ENCODE measurements at places on chromosomes 3 and 15.
A peak's percentile ranks its signal among the peaks of the same experiment; 100 is the strongest.

- no peak for DNase-seq
Observed at GRCh38 chr15:32884146-32884545, 166.3 kb downstream of the GREM1 start.

- DNase-seq: no peak
Observed at GRCh38 chr3:97942801-97943546, 29.3 kb downstream of the RIOX2 start.

DNA sequence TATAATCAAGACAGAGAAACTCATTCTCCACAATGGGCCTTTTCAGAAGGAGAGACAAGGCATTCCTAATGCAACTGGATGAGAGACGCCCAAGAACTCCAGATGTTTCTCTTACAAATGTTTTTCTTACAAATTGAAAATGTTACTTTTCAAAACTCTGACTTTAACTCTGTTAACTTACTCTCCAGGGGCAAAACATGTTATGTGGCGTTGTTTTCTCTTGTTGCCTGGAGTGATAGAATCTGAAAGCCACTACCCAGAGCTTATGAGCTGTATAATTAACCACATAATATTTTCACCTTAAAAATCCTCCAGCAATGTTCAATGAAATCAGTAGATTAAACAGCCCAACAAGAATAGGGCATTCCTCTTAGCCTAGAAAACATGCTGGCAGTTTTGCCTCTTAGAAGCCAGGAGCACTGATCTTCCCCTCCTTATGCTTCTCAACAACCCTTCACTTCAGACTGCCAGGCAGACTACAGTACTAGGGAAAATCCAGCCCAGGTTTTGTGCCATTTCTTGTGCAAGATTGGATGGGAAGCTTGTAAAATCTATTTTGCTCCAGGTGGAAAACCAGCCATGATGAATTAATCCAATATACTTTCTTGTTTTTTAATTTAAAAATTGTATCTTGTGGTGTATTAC, 186.7 kb upstream of the GADL1 start:
- no peak for DNase-seq

DNA sequence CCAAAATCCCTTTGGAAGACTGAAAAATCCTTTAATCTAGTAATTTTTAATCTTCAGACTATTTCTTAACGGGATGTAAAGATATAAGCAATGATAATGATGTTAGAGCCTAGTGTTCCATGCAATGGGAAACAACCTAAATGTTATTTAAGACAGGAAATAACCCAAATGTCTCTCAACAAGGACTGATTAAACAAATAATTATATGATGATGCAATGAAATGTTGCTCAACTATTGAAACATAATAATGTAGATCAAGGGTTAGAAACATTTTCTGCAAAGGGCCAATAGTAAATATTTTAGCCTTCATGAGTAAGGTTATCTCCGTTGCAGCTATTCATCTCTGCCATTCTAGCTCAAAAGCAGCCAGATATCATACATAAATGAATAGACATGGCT, 275.4 kb downstream of the NEK10 start:
- no peak for DNase-seq

DNA sequence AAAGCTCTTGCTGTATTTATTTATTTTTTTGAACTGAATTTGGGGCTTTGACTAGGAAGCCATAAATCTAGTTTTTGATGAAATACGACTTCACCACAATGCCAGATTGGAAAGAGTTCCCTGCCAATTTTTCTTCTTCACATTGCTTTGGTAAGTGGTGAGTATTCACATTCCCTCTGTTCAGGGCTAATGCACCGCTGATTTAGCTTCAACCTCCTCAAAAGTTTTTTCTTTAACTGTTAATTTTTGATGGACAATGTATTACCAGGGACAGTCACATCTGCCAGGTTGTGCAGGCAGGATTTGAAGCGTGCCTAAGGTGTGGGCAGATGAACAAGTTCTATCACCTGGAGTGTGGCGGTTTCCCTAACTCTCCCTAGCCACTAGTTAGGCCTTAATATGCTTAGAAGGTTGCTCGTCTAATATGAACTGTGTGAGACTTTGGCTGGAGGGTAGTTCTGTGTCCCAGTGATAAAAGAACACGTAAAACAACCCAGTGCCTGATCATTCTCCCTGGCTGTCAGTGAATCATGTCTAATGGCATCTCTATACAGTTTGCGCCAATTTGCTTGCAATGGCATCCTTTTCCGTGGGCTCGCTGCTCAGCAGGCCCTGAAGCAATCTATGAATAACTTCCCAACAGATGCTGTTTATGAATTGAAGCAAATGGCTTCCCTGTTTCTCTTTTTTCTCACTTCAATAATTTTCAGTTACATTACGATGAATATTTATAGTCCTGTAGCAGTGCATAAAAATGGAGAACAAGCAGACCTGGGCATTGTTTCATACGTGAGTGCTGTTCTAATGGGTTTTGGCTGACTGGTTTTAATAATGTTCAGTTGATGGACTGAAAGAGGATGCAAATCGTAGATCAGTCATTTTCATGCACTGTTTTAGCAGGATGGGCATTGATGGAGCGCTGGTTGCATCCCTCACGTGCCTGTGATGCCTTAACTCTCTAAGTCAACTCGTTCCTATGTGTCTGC, 243.2 kb upstream of the SUCLG2 start:
- no peak for DNase-seq

DNA sequence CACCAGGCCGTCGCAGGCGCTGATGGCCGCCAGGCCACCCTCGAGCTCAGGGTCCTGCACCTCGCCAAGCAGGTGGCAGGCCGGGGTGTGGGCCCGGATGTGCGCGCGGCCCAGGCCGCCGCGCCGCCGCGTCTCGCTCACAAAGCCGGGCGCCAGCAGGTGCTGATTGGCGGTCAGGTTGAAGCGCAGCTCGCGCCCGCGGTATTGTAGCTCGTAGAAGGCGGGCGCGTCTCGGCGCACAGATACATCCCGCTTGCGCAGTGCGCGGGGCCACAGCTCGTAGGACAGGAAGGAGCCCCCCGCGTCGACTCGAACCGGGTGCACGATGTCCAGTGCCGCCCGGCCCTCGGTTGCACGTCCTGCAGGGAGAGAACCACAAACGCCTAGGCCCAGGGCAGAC, 11.1 kb downstream of the ADAMTS7 start:
- DNase-seq: no peak

- DNase-seq: no peak
Observed at GRCh38 chr3:96986241-96986640, 171.8 kb downstream of the EPHA6 start.

- no peak for DNase-seq
Observed at GRCh38 chr15:72050700-72051099, 67.2 kb downstream of the MYO9A start.

DNA sequence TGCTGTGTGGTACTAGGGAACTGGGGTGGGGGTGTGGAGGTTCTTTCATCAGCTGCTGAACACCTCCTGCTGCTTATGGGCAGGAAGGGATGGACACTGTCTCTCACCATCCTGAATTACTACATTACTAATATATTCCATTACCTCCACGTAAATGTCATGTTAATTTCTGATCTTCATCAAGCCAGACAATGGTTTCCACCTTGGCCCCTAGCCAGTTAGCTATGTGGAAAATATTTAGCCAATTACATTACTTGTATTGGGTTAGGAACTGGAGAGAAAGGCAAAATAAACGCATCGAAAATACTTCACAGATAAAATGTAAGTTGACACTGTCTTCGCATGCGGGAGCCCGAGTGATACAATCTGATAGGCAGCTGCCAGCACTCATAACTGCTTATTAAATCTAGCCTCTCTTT, 95.1 kb downstream of the FOXP1 start:
- peak; percentile 36 for DNase-seq

GRCh38 chr3:76293856-76294255, 508.5 kb upstream of the ZNF717 start:
- DNase-seq: no peak

DNA sequence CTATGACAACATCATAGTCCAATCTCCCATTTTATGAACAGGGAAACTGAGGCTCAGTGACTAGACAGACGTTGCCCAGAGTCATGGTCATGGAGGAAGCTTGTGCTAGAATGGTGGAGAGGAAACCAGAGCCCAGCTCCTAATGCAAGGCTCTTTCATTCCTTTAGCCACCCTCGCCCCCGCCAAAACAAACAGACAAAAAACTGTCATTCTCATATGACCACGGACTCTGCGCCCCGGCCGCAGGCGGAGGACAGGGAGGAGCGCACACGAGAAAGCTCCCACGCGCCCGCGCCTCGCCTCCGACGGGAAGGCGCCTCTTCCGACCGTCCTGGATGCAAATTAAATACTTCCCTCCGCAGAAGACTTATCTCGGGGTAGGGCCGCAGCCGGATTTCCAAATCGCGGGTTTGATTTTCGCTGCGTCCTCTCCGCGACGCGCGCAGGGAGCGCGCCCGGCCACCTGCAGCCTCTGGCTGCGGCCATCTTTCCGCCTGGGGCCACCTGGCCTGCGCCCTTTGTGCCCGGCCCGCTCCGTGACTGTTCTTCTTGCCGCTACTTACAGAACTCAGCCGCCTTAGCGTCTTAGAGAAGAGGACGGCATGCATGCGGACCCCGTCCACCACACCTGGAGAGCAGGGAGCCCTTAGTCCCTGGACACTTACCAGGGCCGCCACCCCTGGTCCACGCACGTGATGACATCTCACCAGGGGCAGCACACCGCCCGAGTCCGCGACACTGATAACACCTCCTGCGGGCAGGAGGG, 670 bp upstream of the ATP13A3 start:
- DNase-seq: peak; percentile 31

DNA sequence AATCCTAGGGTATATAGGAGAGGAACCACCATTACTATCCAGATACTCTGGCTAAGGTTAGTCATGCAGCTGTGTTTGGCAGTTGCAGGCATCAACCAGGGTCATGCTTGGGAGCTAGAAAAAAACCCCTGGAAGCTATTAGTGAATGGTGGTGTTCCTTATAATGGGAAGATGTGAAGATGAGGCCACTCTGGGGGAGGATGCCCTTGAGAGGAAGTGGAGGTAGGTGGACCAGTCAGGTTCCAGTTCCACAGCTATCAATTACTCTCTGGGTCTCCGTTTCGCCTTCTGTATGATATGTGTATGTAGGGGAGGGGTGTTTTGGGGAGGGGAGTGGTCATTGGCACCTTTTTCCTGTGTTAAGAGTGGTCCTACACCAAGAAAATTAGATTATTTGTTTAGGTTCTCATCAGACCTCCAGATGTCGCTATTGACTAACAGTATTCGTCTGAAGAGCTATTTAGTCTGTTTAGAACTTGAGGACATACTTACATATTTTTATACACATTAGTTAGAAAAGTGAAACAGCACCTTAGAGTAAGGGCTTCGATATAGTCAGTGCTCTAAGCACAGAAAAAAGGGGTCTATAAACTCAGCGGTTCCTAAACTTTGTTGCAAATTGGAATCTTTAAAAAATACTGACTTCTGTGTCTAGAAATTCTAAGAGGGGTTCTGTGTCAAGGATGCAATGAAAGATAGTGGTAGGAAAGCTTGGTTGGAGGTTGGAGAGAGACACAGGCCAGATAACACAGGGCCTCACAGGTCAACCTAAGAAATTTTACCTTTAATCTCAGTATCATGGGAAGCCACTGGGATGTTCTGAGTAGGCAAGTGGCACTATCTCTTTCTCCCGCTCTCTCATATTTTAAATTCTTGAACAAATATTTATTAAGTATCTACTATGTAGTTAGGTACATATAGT, 9.1 kb upstream of the HPS3 start:
- no peak for DNase-seq

- peak; percentile 81 for DNase-seq
Observed at GRCh38 chr15:63860155-63860554, 26.4 kb upstream of the HERC1 start.

DNA sequence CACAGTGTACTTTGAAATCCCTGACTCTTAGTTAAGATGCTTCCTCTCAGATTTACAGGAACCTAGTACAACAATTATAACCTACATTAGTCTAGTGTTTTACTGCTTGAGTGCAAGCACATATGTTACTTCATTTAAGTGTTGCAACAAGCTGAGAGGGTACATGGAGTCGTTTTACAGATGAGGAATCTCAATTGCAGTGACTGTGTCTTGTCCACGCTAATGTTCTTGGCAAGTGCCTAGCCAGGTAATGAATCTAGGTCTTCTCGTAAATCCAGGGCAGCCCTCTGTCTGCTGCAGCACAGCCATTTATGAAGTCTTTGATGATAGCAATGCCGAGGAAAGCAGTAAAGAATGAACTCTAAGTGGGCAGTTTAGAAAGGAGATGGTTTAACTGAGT, 384.4 kb upstream of the ARPP21 start:
- DNase-seq: no peak

GRCh38 chr3:170054204-170054603, 16.4 kb downstream of the GPR160 start:
- peak; percentile 17 for DNase-seq

DNA sequence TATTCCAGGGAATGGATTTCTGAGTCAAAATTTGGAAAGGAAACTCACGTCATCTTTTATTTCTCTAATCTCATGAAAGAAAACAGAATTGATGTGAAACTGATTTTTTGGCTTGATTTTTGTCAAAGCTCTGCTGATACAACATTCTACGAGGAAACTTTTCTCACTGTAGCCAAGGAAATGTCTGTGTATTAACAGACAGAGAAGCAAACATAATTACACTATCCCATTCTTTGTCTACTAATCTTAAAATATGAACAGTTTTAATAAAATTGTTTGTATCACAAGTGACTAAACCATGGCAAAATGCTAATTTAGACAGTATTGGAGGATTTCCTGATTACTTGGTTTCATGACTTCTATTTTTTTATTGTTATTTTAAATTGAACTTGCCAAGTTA, 1437.0 kb downstream of the OTOL1 start:
- no peak for DNase-seq

DNA sequence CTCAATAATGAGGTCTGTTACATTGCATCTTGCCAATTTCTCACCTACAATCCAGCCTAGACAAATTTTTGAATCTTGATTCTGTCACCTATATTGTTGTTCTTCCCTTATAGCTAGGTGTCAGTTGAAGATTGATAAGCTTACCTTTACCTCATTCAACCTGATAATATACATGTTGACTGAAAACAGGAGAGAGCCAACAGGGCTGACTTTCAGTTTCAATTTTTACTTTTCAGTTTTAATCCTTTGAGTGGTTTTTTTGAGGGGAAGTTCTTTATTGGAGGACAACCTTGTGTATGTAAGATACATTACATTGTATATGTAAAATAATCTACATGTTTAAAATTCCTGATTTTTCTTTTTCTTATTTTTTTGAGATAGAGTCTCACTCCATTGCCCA, 5.8 kb downstream of the ATP13A5 start:
- DNase-seq: no peak

GRCh38 chr3:125207507-125207906, 5.0 kb downstream of the SLC12A8 start:
- no peak for DNase-seq

GRCh38 chr15:50318697-50319096, 36.3 kb downstream of the GABPB1 start:
- peak; percentile 24 for DNase-seq

DNA sequence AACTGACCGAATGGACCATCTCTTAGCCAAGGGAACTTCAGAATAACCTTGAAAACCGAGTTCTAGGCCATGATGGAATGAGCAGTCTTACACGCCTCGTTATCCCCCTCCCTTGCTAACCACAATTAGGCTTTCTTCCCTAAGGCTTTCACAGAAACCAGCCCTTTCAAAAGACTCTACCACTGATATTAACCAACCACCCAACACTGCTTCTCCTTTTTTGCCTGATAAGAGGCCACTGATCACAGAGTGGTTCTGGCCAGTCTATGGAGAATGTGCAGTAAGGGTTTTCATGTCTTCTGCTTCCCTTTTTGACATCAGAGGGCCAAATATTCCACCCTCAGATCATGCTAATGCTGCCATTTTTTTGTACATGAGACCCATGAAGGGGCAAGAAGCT, 59.3 kb downstream of the MCF2L2 start:
- peak; percentile 20 for DNase-seq

- DNase-seq: no peak
Observed at GRCh38 chr3:145015253-145015652, 1043.6 kb downstream of the DIPK2A start.

- DNase-seq: no peak
Observed at GRCh38 chr3:39637807-39638206, 170.3 kb downstream of the MOBP start.

Data from CD4-positive, alpha-beta T cell treated with Interleukin-4 for 1 hour (primary cell).